ENCODE measurements at places on chromosomes 6 and 20. TPM values are rescaled to one million over a fixed set of nuclear protein-coding genes. Genes with fewer than 3 reads are reported as not detected.

The JAG1 gene
- 76.4 TPM for total RNA-seq

The SYCP2 gene
- total RNA-seq: 7.8 TPM

The KCNK16 gene
- total RNA-seq: not detected

The ECT2L gene
- total RNA-seq: not detected

The PLEKHG1 gene
- 9.4 TPM for total RNA-seq

GRCh38 chr20:1081891-1082290, 36.5 kb upstream of the PSMF1 start:
- no peaks in the 10 kb centered on the region for H3K36me3 ChIP-seq
- DNase-seq: no peak
- H3K4me3 ChIP-seq: no peak overlapping the region
- no peaks in the 10 kb centered on the region for H3K4me1 ChIP-seq
- no peaks in the 10 kb centered on the region for H3K27me3 ChIP-seq

DNA sequence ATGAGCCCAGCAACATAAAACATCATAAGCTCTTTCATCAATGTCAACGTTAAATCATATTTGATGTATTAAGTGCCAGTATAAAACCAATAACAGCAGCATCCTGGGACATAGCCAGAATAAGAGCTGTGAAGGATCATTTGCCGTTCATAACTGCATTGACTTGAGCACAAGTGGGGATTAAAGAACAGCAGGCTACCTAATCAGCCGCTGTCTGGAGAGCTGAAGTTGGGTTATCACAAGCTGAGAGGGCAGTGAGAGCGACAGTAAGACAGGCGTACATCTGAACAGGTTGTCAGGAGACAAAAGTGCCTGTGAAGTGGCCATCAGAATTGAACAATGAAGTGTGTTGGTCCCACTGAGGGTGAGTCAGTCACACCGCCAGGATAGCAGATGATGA, 269.6 kb downstream of the GRIK2 start:
- DNase-seq: no peak
- H3K4me3 ChIP-seq: no peak overlapping the region
- no peaks in the 10 kb centered on the region for H3K27me3 ChIP-seq
- H3K4me1 ChIP-seq: no peaks in the 10 kb centered on the region
- no peaks in the 10 kb centered on the region for H3K36me3 ChIP-seq
- no peak overlapping the region for H3K27ac ChIP-seq

GRCh38 chr6:131177996-131178395, 42.7 kb downstream of the AKAP7 start:
- no peak for DNase-seq
- peaks cover 40% of the 10 kb centered on the region for H3K36me3 ChIP-seq
- no peak overlapping the region for H3K27ac ChIP-seq
- no peaks in the 10 kb centered on the region for H3K27me3 ChIP-seq
- H3K4me1 ChIP-seq: no peaks in the 10 kb centered on the region

DNA sequence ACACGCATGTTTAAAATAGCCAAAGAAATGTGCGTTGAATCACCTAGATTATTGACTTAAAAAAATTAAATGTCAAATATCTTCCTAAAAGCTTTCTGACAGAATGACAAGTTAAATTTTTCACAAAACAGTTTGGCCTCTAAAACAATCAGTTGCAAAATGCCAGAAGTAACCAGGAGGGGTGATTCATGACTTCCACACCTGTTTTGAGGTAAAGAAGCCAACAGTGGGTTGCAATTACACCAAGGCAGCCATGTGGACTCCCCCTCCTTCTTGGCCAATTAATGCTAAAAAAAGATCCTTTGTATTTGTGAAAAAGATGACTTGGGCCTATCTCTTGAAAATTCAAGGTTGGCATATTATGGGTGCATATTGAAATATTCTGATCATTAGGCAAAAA, 424.8 kb downstream of the CBLN4 start:
- no peaks in the 10 kb centered on the region for H3K4me1 ChIP-seq
- no peak for DNase-seq
- no peak overlapping the region for H3K4me3 ChIP-seq

- H3K27me3 ChIP-seq: no peaks in the 10 kb centered on the region
- peaks cover 28% of the 10 kb centered on the region for H3K4me1 ChIP-seq
- peak; percentile 97 for DNase-seq
- peak within 1 kb of the TSS; percentile 84 for H3K4me3 ChIP-seq
- H3K27ac ChIP-seq: peak within 1 kb of the TSS; percentile 99
- H3K36me3 ChIP-seq: no peaks in the 10 kb centered on the region
Observed at GRCh38 chr20:50190251-50191064, at the start of gene CEBPB. CEBPB (plus strand) TSS chr20:50190830; CDS start chr20:50191034, 204 bp downstream.

DNA sequence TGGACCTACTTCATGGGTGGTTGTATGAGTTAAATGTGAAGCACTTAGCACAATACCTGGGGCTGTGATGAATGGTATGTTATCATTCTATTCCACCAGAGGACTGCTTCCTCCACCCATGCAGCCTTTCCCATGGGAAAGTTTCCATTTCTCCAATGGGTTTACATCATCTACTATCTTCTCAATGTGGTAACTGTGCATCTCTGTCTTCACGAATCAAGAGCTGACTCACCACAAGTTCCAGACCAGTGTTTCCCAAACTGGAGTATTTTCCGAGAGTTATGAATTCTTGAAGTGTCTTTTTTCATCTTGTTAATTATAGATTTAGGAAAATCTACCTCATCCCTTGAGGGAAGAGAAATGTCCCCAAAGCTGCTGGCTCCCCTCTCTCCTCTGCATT, 182.8 kb downstream of the UNC5CL start:
- H3K4me3 ChIP-seq: no peak overlapping the region
- H3K27ac ChIP-seq: no peak overlapping the region
- H3K4me1 ChIP-seq: no peaks in the 10 kb centered on the region
- H3K36me3 ChIP-seq: no peaks in the 10 kb centered on the region
- DNase-seq: no peak
- no peaks in the 10 kb centered on the region for H3K27me3 ChIP-seq

DNA sequence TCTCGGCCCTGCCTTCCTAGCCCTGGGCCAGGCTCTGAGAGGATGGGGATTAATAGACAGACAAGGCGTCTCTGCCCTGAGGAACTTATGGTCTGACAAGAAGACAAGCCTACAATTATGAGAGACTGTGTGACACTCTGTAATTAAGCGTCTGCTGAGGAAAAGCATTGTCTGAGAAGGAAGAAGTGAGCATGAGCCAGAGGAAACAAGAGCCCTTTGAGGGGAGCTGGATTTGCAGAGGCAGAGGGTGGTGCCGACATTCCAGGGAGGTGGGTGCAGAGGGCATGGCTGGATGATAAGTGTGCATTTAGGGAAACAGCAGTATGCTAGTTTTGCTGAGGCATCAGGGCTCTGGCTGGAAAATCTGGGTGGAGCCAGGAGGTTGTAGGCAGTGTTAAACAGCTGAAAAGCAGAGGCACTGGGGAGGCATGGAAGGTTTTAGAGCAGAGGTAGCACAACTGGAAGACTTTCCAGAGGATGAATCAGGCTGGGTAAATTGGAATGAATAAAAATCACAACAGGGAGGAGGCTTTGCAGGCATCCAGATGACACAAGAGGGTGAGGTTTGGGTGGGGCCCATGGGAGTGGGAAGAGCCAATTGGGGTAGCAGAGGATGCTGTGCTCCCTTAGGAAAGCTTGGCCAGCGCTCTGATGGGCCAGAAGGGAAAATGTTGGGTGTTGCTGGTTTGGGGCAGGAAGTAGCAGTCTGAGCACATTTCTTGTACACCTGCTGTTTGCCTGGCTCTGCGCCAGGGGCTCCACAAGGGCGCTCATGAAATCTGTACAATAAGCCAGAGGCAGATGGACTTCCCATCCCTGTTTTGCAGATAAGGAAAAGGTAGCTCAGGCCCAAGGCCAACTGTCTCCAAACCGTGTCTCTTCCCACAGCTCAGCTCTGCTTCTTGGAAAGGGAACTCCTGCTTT, 74.0 kb upstream of the MYL9 start:
- H3K27me3 ChIP-seq: no peaks in the 10 kb centered on the region
- peak; percentile 77 for DNase-seq
- peaks cover 95% of the 10 kb centered on the region for H3K4me1 ChIP-seq
- H3K4me3 ChIP-seq: no peak overlapping the region

DNA sequence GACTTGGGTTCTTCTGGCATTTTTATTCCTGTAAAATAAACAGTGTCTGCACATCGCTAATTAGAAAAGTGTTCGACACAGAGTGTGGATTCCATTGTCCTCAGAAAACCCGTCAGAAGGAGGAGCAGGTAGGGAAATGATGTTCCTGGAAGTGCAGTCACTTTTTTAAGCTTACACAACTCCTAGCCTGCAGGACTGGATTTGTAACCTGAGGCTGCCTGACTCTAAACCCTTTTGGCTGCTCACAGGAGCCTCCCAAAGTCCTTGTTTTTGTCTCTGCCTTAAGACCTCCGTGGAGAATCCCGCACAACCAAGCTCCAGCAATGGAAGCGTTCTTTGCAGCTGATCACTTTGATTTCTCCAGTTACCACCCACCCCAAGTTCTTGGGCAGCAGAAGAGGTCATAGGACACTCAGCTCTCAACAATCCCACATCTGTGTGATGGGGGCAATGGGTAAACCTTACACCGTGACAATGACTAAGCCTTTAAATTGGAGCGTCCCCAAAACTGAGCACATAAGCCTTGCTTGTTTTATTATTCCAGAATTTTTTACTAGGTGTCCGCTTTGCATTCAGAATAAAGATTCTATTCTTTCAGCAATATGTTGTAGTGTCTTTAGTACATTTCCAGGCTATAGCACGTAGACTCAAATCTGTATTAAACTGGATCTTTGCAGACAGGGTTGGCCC, 227.9 kb downstream of the TBXT start:
- H3K4me1 ChIP-seq: peaks cover 5% of the 10 kb centered on the region
- no peaks in the 10 kb centered on the region for H3K27me3 ChIP-seq
- H3K4me3 ChIP-seq: no peak overlapping the region

DNA sequence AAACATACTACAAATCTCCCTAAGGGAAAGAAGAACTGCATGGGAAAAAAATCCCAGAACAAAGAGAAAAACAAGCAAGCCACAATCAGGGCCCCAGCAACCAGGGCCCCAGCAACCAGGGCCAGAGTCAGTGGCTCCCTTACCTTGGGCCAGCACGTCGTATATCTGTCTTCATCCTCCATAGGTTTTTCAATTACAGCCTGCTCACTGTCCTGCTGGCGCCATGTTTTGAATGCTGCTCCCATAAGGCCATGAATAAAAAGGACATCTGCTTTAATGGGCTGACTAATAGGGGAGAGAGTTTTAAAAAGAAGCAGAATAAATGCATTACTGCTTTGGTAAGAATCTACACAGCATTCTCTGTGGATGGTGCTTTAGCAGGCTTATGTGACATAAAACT, 49.2 kb downstream of the SERAC1 start:
- DNase-seq: no peak
- no peak overlapping the region for H3K4me3 ChIP-seq
- no peaks in the 10 kb centered on the region for H3K36me3 ChIP-seq

GRCh38 chr6:31792761-31793171, 2.8 kb downstream of the VARS1 start:
- H3K27me3 ChIP-seq: no peaks in the 10 kb centered on the region
- H3K4me1 ChIP-seq: no peaks in the 10 kb centered on the region
- H3K36me3 ChIP-seq: peaks cover 44% of the 10 kb centered on the region
- no peak overlapping the region for H3K4me3 ChIP-seq

DNA sequence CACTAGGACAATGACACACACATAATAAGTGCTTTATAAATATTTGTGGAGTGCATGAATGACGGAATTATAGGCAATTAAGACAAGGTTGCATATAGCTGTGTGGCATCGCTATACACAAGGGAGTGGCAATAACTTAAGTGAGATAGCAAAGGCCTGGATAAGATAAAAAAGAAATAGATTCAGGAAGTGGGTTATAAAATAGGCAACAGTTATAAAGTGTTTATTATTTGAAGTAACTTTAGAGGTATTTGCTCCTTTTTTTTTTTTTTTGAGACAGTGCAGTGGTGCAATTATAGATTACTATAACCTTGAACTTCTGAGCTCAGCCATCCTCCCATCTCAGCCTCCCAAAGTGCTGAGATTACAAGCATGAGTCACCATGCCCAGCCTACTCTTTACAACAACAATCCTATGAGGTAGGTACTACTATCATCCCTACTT, 75.9 kb upstream of the LOC128125822 start:
- DNase-seq: no peak
- no peaks in the 10 kb centered on the region for H3K27me3 ChIP-seq
- H3K4me3 ChIP-seq: no peak overlapping the region
- no peaks in the 10 kb centered on the region for H3K4me1 ChIP-seq
- no peak overlapping the region for H3K27ac ChIP-seq
- no peaks in the 10 kb centered on the region for H3K36me3 ChIP-seq

GRCh38 chr6:51396583-51396982, 577.9 kb downstream of the TFAP2B start:
- no peak overlapping the region for H3K4me3 ChIP-seq
- H3K27ac ChIP-seq: no peak overlapping the region
- no peak for DNase-seq
- H3K27me3 ChIP-seq: no peaks in the 10 kb centered on the region

DNA sequence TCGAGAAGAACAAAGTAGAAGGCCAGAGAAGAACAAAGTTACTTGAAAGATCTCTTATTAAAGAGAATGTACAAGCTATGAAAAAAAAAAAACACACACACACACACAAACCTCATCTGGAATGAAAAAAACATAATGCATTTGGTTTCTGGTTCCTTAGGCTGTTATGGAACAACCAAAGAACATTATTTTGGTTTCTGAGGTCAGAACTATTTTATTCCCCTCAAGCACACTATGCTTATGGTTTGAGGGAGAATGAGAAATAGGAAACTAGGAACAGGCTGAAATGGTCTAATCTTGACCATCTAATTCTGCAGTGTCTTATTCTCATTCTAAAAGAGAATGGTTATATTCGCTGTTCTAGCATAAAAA, 8.8 kb downstream of the PRDM1 start:
- H3K36me3 ChIP-seq: no peaks in the 10 kb centered on the region
- no peaks in the 10 kb centered on the region for H3K27me3 ChIP-seq
- DNase-seq: no peak
- H3K27ac ChIP-seq: no peak overlapping the region

- DNase-seq: no peak
- no peaks in the 10 kb centered on the region for H3K4me1 ChIP-seq
- H3K4me3 ChIP-seq: no peak overlapping the region
Observed at GRCh38 chr20:38874460-38875174, 51.6 kb upstream of the FAM83D start.

- no peak overlapping the region for H3K4me3 ChIP-seq
- H3K27me3 ChIP-seq: no peaks in the 10 kb centered on the region
- no peak for DNase-seq
- no peaks in the 10 kb centered on the region for H3K4me1 ChIP-seq
- H3K36me3 ChIP-seq: no peaks in the 10 kb centered on the region
- H3K27ac ChIP-seq: no peak overlapping the region
Observed at GRCh38 chr6:63926950-63927927, 291.6 kb downstream of the PHF3 start.

GRCh38 chr20:19699180-19699971, 58.7 kb upstream of the RIN2 start:
- H3K27ac ChIP-seq: no peak overlapping the region
- DNase-seq: no peak
- H3K36me3 ChIP-seq: peaks cover 3% of the 10 kb centered on the region
- no peak overlapping the region for H3K4me3 ChIP-seq
- no peaks in the 10 kb centered on the region for H3K4me1 ChIP-seq
- H3K27me3 ChIP-seq: no peaks in the 10 kb centered on the region
